ENCODE measurements at places on chromosomes 1 and 21. TPM values are rescaled to one million over a fixed set of nuclear protein-coding genes. Genes with fewer than 3 reads are reported as not detected.
A peak's percentile ranks its signal among the peaks of the same experiment; 100 is the strongest.

PTPN7 gene
- 8.5 TPM for total RNA-seq

KCNE1 gene
- not detected for total RNA-seq

IGSF21 gene
- 1.9 TPM for total RNA-seq

DYNLT4 gene
- total RNA-seq = not detected

OPRD1 gene
- not detected for total RNA-seq

FCRL4 gene
- total RNA-seq = not detected

A3GALT2 gene
- 0.58 TPM for total RNA-seq

- DNase-seq = no peak
These were observed 46.4 kb upstream of the DISP3 start for GRCh38 chr1:11432526-11432925.

DNA sequence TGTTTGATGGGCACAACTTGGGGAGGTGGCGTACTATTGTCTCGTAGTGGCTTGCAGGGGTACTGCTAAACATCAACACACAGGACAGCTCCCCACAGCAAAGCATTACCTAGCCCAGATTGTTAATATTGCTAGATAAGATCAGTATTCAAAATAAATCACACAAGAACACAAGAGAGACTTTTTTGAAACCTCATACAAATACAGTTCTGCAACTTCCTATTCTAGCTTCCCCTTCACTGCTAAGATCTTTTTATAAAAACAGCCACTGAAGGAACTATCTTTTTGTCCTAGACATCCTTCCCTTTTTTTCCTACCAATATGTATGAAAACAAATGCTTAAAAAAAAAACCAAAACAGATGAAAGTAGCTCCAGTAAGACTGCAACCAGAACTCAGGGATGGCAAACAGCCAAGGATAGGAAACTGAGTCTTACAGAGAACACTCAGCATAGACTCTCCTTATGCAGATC lies 137.8 kb upstream of the KRTAP19-8 start:
- DNase-seq = no peak

GRCh38 chr21:40051801-40052200 lies 184.6 kb downstream of the PCP4 start:
- DNase-seq = no peak

- DNase-seq = no peak
These were observed 667 bp downstream of the HHIPL2 start for GRCh38 chr1:222547260-222547614.

GRCh38 chr1:227447531-227447990 lies 115.8 kb upstream of the ZNF678 start:
- DNase-seq = peak; percentile 37

- no peak for DNase-seq
These were observed 20.2 kb downstream of the LDLRAP1 start for GRCh38 chr1:25563330-25564215.

- peak; percentile 65 for DNase-seq
These were observed 12.4 kb downstream of the SKI start for GRCh38 chr1:2240270-2241156.

GRCh38 chr1:27391511-27392095 lies 819 bp upstream of the GPR3 start:
- DNase-seq = peak; percentile 71

DNA sequence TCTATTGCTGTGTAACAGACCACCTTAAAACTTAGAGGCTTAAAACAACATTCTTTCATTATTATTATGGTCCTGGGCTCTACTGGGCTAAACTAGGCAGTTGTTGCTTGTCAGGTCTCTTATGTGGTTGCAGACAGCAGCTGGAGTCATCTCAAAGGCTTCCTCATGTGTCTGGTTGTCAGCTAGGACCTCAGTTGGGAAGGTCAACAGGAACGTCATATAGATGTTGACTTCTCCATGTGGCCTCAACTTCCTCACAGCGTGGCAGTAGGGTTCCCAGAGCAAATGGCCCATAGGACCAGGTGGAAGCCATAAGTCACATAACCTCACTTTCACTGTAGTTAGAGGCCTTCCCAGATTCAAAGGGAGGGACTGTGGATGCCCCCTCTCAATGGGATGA lies 15.4 kb upstream of the MEF2D start:
- no peak for DNase-seq

- no peak for DNase-seq
These were observed 779 bp upstream of the DEGS1 start for GRCh38 chr1:224182057-224182865.

DNA sequence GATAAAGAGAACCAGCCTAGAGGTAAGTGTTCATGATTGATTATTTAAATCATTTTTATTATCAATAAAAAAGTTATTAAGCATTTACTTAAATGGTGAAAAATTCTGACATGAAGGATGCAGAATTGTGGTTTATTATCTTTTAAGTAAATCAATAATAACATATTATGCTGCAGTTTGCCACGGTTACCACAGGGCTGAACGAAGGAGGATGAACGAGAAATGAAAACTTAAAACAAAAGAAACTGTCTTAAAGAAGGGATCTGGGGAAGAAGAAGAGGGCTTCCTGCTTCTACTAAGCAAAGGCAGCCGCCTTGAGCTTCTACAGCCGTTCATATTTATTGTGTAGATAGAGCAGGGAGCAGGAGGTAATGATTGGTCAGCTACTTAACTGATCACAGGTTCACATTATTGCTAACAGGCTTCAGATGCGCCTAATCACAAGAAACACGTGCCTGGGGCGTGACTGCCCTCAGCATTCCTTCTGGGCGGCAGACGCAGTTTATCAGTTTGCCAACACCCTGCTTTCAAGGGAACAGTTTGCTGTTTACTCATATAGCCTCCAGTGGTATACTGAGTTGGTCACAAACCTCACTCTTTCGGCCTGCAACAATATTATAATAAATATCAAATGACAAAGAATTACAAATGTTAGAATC lies 5.8 kb upstream of the FNBP1L start:
- no peak for DNase-seq

- no peak for DNase-seq
These were observed 120.9 kb upstream of the PRDX6 start for GRCh38 chr1:173356191-173356762.

- DNase-seq = no peak
These were observed 28.2 kb downstream of the PKP1 start for GRCh38 chr1:201311356-201312011.

DNA sequence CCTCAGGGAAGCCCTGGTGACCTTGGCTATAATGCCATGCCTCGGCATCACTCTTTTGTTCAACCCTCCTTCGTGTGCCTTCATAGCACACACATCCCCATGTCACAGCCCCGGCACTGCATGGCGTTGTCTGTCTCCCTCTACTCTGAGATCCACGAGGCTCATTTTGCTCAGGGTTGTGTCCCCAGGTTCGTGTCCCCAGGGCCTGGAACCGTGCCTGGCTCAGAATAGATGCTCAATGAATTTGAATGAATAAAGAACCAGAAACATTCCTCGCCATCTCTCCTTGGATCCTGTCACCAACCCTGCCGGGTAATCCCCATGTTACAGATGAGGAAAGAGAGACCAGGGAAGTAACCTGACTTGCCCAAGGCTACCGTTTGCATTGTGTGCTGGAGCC lies 177.3 kb downstream of the PTPRU start:
- no peak for DNase-seq

DNA sequence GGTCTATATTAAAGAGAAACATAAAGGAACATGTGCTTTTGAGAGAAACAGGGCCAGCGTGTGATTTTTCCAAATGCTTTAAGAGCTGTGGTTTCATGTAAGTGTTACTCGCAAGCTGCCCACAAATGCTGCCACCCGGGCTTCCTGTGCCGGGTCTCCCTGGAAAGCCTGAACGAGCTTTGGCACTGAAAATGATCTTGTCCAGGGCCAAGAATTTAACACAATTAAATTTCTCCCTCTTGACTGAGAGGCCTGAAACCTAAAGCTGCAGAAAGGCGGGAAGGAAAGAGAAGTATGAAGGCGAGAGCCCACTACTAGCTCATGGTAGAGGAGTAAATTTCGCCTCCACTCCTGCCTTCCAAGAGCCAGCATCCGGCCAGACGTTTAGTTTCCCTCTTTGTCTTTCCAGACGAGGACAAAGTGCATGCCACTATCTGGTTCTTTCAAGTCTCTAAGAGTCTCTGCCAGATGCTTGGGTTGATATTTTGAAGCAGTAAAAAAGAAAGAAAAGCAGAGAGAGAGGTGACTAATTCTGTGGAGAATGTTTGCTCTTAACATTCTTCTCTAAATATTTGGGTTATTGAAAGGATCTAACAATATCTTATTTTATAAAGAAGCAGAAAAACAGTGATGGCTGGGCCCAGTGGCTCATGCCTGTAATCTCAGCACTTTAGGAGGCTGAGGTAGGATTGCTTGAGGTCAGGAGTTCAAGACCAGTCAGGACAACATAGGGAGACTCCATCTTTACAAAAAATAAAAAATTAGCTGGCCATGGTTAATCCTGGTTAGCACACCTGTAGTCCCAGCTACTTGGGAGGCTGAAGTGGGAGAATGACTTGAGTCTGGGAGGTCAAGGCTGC lies 100.0 kb upstream of the HNRNPU start:
- no peak for DNase-seq

DNA sequence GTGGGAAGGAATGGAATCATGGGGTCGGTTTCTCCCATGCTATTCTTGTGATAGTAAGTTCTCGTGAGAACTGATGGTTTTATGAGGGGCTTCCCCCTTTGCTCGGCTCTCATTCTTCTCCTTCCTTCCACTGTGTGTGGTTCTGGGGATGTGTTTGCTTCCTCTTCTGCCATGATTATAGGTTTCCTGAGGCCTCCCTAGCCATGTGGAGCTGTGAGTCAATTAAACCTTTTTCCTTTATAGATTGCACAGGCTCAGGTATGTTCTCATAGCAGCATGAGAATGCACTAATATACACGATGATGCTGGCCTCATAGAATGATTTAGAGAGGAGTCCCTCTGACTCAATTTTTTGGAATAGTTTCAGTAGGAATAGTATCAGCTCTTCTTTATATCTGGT lies 195.4 kb upstream of the IVNS1ABP start:
- no peak for DNase-seq
